ENCODE measurements at places on chromosomes 7 and 10.

DNA sequence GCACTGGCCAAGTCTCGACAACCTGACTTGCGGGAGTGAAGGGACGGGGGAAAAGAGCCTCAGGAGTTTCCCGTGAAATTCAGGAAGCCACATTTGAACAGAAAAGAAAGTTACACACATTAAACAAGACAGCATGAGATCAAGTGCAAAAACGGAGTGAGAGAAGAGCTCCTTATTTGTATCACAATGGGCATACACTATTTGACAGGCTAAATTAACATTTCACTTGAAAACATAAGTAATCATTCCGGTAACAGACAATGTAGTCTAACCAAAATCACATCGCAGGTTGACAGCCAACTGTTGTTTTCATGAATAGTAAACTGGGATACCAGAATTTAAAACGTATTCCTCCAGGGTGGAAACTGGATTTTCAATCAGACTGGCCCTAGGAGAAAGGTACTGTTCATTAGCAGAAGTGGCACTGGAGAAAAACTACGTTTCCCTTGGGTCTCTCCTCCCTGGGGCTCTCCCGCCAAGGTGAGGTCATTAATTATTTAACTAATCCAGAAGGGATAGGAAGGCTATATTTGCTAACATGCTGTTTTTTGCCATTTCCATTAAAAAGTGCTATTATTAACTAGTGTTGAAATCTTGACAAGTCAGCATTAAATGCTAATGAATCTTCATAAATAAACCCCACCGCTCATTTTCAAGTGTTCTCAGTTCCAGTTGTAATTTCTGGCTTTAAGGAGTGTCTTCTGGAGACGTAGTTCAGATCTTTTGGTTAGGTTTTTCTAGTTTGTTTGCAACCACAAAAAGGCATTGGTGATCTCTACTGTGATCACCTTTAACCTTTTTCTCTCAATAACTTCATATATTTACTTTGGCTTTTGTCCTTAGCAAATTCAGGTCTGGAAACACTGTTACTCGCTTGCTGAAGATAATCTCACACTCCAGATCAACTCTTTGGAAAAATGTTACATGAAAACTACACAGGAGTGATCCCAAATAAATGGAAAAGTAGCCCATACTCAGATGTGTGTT lies 25.1 kb downstream of the RHEB start:
- no peak for DNase-seq

GRCh38 chr7:99201027-99201426 lies 6.9 kb downstream of the KPNA7 start:
- peak; percentile 79 for DNase-seq

GRCh38 chr7:158228131-158228530 lies 359.5 kb downstream of the PTPRN2 start:
- DNase-seq, result no peak

DNA sequence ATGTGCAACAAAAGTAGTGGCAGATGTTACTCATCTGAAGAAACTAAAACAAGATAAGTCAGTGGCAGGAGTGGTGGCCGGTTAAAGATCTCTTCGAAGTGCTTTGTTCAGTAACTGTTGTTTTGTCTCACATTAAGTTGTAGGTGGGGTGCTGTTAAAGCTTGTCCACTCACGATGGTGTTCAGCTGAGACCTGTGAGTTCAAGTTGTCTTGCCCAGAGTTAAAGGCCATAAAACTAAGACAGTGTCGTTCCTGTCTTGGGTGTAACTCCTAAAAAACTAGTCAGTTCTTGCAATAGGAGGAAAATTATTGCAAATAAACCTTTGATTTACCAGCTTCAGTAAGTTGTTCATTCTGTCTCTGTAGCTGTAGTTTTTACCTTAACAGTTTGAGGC lies 857 bp upstream of the FOXP2 start:
- no peak for DNase-seq

DNA sequence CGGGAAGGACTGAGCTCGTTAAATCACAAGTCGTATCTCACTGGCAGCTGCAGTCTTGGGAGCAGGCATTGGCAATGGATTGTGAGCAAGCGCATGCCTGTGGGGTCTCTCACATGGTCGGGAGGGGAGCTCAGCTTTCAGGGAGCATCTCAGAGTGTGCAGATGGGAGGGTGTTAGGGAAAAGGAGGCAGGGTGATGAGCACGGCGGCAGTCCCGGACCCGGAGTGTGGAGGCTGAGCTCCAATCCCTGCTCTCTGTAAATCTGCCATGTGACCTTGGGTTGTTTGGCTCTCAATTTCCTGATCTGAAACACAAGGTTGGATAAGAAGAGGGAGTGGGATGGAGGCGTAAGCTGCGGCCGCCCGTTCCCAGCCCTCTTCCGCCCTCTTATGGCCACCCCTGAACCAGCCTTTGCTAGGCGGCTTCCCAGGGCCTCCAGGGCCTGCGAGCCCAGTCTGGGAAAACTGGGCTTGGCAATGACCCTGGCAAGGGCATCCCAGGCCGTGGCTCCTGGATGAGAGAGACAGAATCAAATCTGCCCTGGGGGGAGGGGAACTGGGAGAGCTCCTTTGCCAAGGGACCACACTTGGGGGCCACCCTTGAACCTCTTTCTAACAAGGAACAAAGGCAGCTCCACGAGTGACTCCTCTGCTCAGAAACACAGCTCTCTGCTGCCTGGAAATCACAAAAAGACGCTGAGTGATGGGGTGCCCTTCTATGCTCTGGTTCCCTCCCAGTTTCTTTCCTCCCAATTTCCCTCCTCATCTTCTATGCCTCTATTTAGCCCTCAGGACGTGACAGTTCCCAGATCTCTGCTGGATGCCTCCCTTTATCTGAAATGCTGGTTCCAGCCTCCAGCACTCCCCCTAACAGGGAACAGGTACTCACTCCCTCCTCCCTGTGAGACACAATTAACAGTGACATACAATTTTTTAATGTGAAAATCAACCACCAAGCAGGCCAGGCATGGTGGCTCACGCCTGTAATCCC lies 41.7 kb upstream of the LOXL4 start:
- DNase-seq, result peak; percentile 94

DNA sequence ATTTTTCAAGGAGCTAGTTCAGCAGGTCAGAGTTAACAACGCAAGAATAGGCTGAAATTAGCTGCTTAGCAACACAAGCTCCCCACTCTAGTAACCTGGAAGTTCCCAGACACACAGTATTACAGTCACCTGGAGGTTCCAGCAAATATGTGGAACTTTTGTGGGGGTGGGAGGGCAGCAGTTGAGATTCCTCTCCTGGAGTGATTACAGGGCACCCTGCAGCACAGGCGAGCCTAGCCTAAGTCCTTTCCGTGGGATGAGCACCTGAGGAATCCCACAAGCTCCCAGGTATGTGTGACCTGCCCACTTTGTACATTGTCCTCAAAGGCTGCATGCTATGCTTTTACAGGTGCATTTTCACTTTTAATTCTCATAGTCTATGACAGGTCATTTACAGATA lies 13.6 kb downstream of the TPK1 start:
- DNase-seq, result no peak

GRCh38 chr10:126893206-126893605 lies 12.0 kb upstream of the DOCK1 start:
- no peak for DNase-seq

DNA sequence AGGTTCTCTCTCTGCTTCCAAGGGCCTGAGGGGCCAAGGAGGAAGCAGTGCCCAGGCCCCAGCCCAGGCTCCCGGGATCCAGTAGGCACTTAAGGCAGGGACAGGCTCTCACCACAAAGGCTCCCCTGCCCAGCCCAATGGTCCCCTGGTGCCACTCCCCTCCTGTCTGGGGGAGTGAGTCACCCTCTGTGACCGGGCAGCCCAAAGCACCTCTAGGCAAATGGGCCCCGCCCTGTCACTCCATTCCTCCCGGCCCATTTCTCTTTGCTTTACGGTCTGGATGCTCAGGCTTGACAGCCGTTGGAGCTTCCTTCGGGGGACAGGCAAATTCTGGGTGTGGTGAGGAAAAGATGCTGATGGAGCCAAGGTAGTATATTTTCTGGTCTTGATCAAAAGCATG lies at the start of gene CALHM3:
Gene CALHM3, minus strand, starts transcription at position 106 of the 400 bp plus-strand sequence. CDS start 208 bp downstream, outside the sequence.
- peak; percentile 74 for DNase-seq

DNA sequence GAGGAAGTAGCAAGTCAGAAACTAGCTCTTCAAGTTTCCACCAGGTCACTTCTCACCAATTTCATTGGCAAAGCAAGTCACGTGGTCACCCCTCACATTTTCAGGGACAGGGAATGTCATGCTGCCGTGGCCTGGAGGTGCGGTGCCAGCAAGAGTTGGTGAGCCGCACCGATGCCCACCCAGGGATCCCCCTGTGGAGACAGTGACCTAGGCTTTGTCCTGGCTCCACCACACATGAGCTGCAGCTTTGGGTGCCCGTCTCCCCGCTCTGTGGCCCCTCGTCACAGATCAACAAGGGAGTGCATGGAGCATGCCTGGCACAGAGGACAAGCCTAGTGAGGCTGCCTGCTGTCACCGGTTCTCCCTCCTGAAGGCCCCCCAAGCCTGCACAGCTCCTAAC lies 226.7 kb upstream of the PPP2R2D start:
- no peak for DNase-seq

DNA sequence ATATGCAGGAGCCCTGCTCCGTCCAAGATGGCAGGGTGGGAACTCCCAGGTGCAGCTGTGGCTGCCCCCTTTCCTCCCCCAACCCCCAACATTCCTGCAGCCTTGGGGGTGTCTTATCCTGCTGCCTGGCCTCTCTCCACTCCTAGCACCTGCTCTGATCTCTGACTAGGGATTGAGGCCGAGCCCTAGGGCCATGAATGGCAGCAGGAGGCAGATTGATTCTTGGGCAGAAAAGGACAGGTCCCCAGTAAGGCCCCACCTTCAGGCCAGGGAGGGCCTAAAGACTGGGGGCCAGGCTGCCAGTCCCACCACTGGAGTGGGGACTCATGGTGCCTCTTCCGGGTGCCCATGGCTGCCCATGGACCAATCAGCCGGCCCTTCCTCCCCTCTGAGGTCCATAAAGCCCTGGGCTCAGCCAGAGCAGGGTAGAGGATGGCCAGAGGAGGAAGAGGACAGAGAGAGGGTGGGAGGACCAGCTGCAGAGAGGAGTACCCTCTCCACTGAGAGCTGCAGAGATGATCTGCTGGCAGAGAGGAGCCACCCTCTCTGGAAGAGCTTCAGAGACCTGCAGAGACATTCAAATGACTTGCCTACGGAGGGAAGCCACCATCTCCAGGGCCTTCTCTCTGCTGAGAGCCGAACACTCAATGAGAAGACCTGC lies 8.3 kb upstream of the COA1 start:
- DNase-seq, result no peak

DNA sequence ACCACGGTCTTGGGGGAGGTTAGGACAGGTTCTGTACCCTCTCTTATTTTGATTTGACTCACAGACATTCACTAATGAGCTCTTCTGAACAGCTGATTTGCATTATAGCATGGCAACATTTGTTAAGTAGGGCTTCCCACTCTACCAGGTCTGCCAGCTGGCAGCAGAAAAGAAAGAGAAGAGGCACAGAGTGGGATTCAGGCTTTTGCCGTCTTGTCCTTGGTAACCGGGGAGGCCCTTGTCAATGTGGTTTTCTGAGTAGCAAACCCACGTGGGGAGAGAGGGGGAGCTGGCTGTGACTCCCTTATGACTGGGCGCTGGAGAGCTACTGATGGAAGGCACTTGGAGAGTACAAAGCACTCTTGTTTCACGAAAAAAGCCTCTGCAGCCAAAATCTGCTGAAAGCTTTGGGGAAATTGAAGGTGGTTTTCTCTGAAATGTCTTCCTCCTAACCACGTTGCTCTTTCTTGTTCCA lies 355.3 kb upstream of the GALNT17 start:
- DNase-seq, result peak; percentile 56

GRCh38 chr10:124124123-124124768 lies 30.8 kb upstream of the CHST15 start:
- no peak for DNase-seq

DNA sequence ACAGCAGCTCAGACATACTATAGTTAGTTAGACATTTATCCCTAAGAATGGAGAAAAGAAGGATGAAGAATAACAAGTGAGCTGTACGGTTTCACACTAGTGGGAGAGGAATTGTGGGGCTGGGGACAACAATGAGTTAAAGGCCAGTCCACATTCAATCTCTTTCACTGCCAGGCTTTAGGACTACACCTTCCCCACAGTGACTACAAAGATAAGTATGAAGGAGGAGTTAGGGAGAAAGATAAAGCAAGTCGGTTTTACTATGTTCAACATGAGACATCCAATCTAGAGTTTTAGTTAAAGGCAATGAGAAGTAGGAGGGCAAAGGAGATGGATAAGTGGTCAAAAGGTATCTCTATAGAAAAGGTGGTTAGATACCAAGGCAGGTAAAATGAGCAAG lies 16.3 kb downstream of the ARHGAP12 start:
- DNase-seq, result peak; percentile 23

- peak; percentile 3 for DNase-seq
Observed at GRCh38 chr10:47453141-47454007, 30.5 kb downstream of the ANXA8 start.

GRCh38 chr7:74287303-74288033 lies 1.7 kb upstream of the CLIP2 start:
- no peak for DNase-seq

DNA sequence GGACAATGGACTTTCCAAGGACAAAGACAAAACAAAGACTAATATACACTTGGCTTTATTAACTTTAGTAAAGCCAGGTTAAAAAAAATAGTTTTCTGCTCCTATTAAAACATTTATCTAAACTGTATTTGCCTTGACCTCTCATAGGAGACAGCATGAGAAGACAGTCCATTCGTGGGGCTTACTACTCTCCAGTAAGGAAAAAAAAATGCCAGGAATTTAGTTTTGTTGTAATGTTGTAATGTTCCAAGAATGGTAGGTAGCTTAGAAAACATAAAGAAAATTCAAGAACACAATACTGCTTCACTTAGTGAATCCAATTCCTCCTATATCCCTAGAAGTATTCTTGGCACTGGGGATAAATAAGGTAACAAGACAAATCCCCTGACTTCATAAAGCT lies 81.7 kb downstream of the KMT2C start:
- peak; percentile 46 for DNase-seq

DNA sequence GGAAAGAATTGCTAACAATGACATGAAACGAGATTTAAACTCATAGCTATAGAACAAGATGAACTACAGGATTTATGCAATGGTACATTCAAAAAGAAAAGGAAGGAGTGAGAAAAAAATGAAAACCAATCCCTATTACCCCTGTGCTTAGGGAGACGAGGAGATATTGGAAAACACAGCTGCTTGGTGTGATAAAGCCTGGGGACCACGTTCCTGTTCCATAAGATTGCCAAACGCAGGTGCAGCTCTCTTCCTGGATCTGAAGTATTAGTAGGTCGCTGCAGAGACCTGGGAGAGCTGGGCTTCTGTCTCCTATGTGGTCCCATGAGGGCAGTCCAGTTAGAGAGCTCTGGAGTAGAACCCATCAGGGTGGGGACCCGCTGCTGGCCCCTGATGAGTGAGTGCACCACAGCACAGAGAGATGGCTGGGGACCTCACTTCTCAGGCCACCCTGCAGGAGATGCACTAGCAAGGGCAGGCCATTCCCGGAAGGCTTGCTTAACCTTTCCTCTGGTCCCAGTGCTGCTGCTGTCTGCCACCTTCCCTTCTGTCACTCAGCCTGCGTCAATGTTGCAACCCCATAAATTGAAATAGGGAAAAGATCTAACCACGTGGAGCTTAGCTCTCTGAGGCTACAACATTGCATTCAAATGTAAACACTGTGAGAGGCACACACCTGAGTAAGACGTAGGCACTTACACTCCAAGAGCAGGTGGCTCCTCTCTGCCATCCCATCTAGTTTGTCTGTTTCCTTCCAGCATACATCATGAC lies 57.9 kb downstream of the MTPN start:
- no peak for DNase-seq

- DNase-seq, result no peak
Observed at GRCh38 chr7:154383045-154383444, 330.8 kb downstream of the DPP6 start.

- no peak for DNase-seq
Observed at GRCh38 chr7:134910214-134910890, 76.0 kb upstream of the AGBL3 start.
